NCI-H187 (cell line): ENCODE measurements at places on chromosomes 4 and X.

- DNase-seq, result no peak
Measured at GRCh38 chrX:15221321-15221720, 48.6 kb downstream of the ASB9 start.

DNA sequence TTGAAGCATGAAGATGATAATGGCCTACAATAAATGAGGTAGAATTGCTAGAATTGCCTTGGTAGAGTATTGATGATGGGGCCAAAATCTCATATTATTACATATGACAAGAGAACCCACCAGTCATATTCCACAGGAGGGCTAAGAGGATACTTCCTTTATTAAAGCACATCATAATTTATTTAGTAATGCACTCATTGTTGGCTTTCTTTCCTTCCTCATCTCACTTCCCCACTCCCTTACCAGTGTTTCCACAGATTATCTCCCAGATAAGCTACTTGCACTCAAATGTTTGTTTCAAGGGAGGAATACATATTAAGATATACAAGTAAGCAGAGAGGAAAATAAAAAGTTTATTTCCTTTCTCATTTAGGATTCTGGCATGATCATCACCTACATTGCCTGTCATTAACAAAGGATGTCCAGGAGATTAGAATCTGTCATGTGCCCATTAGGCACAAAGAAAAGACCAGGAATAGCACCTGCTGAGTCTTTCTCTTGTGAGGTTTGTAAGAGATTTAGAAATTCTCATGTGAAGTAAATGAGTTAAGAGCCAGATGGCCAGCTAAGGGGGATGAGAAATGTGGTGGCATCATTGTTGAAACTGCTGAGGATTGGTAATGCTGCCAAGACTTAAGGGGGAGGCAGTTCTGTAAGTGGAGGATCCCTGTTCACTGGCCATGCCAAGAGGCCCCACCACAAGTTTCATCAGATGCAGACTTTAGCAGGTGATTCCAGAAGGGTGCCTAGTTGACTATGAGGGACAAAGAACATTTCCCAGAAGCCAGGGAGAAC is 52.4 kb upstream of the PRDM8 start:
- DNase-seq, result no peak

- no peak for DNase-seq
Measured at GRCh38 chrX:113400193-113400704, 559.6 kb upstream of the AMOT start.

DNA sequence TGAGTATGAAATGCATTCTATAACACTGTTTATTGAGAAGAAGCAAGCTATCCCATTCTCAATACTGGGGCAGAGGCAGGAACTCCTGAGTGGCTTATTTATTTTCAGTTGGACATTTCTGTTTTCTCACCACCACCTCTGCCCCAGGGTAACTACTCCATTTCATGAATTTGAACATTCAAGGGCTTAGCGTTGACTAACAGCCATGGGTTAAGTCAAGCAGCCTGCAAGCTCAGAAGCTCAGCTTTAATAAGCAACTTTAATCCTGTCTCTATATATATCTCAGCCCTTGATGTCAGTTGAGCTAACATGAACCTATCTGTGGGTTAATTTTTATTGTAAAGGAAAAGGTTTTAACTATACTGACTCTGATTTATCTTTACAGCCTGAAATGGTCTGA is 93.8 kb downstream of the MBNL3 start:
- no peak for DNase-seq

GRCh38 chr4:145808021-145808650 is 128.2 kb downstream of the C4orf51 start:
- no peak for DNase-seq

- DNase-seq, result no peak
Measured at GRCh38 chr4:113825272-113825671, 63.7 kb upstream of the CAMK2D start.

- no peak for DNase-seq
Measured at GRCh38 chrX:9144701-9145241, 110.8 kb upstream of the FAM9B start.

- DNase-seq, result no peak
Measured at GRCh38 chrX:63664083-63664482, 120.9 kb downstream of the ARHGEF9 start.

- no peak for DNase-seq
Measured at GRCh38 chrX:129798888-129799287, 19.1 kb downstream of the SASH3 start.

DNA sequence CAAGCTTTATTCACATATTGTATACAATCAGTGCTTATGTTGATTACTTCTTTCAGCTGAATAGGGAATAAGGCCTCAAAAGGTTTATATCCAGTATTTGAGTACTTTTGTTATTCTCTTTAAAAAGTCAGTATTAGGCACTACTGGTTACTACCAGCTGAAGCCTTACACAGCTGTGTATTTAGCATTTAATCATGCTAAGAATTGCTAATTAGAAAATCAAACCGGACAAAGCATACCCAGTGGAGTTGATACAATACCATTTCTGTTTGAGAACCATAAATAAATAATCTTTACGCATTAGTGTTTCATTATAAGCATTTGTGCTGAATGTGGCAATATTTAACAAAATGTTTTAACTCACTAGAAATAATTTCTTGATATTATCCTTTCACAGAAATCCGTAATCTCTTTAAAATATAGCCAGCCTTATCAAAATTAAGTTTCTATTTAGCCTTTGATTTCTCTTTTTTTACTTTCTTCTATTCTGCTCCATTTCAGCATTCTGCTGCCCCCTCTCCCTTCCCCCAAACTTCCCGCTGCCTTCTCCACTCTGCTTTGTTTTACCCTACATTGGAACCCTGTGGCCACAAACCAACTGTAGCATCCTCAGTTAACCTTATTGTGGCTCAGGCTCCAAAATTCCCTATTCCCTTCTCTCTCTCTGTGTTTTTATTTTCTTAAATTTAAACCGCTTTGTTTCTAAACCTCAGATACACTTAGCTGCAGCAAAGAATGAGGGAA is 37.8 kb downstream of the UGT8 start:
- DNase-seq, result no peak

DNA sequence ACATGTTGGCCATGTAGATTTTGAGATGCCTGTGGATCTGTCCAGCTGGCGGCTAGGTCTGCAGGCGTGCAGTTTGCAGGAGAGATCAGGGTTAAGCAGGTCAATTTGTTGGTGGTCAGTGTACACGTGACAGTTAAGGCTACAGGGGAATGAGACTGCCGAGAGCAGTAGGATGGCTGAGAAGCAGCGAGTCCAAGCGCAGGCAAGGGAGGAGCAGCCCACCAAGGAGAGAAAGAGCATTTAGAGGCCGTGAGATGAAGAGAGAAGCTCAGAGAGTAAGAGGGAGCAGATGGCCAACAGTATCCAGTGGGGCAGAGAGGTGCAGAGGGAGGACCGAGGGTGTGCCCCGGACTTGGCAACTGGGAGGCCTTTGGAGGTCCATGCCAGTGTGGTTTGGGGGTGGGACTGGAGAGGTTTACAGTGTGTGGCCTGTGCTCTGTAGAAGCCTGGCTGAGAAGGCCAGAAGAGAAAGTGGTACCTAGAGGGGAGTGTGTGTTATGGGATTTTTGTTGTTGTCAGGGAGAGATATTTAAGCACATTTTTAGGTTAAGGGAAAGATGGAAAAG is 18.4 kb downstream of the SNX25 start:
- no peak for DNase-seq

- DNase-seq, result no peak
Measured at GRCh38 chrX:54171527-54172250, 11.4 kb downstream of the FAM120C start.

GRCh38 chr4:115973768-115974167 is 860.3 kb upstream of the NDST4 start:
- DNase-seq, result no peak

- no peak for DNase-seq
Measured at GRCh38 chr4:68375667-68376559, 26.0 kb upstream of the YTHDC1 start.

DNA sequence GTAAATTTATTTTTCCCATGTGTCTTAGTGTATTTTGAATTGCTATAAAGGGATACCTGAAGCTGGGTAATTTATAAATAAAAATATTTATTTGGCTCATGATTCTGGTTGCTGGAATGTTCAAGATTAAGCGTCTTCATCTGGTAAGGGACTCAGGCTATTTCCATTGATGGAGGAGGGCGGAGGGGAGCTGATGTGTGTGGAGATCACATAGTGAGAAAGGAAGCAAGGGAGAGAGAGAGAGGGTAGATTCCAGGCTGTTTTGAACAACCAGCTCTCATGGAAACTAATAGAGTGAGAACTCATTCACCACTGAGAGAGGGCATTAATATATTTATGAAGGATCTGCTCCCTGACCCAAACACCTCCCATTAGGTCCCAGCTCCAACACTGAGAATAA is 39.6 kb upstream of the ADGRL3 start:
- no peak for DNase-seq

DNA sequence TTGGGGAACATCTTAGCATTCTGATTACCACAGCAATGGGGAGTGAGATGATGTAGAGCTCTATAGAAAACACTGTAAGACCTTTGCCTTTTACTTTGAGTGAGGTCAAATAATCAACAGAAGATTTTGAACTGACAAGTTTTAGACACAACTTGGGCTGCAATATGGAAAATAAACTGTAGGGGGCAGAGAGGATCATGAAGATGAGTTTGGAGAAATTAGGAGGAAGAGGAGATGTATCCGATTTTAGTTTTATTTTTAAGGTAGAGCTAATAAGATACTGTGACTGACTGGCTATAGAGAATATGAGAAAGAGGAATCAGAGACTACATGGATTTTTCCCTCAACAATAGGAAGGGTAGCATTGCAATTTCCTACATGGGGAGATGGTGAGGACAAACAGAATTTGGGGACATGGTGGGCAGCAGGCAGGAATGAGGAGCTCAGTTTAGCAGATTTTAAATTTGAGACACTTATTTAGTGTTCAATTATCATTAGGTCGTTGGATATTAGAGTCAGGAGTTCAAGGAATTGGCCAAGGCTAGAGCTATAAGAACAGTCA is 563.1 kb downstream of the INPP4B start:
- DNase-seq, result no peak
